ENCODE measurements at places on chromosomes 7 and 10.

GRCh38 chr10:7700577-7701125 is 2.5 kb upstream of the ITIH2 start:
- DNase-seq, result no peak

DNA sequence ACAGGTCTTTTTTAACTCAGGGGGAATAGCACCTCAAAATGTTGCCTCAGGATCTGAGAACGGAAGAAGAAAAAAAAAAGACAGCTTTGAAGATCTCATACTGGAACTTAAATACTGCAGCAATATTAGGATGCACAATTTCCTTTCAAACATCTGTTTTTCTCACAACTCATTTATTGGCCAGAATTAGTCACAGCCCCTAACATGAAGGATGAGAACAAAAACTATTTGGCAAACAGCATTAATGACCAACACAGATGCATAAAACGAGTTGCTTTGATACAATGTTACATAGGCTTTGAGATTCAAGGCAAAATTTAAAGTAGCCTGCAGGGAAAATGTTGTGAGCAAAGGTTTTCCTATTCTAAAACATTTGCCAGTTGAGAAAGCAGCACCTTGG is 36.5 kb downstream of the JMJD1C start:
- DNase-seq, result no peak

- no peak for DNase-seq
Measured at GRCh38 chr7:81064426-81064825, 145.6 kb upstream of the SEMA3C start.

- no peak for DNase-seq
Measured at GRCh38 chr7:95861041-95861440, 88.7 kb downstream of the DYNC1I1 start.

GRCh38 chr7:100893910-100894721 is 1.6 kb downstream of the ACHE start:
- no peak for DNase-seq

GRCh38 chr10:96168546-96168945 is 38.4 kb downstream of the ZNF518A start:
- DNase-seq, result no peak

DNA sequence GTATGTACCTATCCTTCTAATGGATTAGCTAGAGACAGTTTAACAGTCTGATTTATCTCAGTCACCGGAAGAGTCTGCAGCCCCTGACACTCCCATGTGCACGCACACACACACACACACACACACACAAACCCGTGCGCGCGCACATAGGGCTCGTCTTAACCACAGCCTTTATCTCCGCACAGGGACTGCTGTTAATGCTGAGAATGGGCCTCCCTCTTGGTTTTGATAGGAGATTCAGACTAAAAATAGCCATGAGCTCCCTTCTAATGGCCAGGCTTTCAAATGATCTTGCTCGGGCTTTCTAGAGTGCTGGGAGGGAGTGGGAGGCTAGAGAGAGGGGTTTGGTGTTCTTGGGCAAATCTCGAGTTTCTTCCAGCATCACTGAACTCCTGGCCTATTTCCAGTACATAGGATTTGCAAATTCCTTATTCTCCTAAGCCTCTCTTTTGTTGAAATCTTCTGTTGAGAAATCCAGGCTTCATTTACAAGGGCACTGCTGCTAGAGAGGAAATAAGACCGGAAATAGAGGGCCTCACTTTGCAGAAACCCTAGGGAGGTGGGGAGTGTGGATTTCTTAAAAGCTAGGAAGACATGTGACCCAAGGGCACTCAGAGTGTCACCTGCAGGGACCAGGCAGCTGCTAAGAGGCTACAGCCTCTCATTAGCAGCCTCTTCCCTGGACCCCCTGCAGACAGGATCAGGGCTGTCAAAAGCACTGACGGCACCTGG is 2.4 kb downstream of the TMEM72 start:
- DNase-seq, result no peak

DNA sequence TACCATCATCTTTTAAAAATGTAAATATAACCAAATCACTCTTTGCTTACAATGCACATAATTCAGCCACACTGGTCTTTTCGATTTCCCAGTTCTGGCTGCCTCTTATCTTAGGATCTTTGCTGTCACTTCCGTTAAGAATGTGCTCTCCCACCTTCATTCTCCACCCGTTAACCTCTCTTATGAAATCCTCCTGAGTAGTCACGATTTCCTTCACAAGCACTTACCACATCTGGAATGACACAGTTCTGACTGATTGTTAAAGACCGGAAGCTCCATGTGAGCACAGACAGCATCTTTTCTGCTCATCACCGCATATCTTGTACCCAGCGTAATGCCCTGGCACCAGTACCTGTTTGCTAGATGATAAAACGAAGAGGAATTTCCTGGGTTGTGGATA is 84.3 kb downstream of the CUL2 start:
- DNase-seq, result peak; percentile 20

GRCh38 chr7:105682341-105683060 is 101.2 kb upstream of the EFCAB10 start:
- no peak for DNase-seq

DNA sequence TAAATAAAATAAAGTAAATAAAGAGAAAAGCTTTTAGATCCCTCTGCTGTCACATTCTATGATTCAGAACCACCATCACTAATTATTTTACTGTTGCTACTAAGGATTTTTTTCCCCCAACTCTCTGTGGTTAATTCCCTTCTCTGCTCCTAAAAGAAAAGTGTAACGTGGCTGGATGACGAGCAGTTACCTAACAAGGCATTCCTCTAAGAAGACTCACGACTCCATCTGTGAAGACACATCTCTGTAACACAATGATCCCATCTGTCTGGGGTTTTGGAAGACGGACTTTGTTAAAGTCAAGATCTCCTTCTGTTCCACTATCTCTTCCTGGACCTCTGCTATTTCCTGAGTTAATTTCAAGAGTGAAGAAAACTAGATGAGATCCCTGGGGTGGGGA is 179.9 kb downstream of the SFMBT2 start:
- DNase-seq, result no peak

All from 8988T (cell line).